NCI-H526 treated with DMSO at 0.1 percent for 48 hours (cell line): ENCODE measurements at places on chromosomes 2 and 18.

DNA sequence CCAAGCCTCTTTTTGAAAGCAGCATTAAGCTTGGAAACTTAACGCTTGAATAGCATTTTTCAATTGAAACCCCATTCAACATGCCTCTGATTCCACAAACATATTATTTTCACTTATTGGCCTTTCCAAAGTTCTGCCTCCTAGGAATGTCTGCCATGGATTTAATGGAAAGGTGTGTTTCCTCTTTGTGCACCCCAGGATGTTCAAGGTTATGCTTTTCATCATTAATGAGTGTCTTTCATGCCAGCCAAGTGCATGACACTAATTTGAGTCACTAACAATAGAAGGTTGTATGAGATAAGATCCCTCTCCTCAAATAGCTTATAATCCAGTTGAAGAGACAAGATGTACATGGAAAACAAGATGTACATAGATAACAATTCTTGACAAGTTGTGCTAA is 84.7 kb downstream of the ALPK2 start:
- DNase-seq, result no peak

DNA sequence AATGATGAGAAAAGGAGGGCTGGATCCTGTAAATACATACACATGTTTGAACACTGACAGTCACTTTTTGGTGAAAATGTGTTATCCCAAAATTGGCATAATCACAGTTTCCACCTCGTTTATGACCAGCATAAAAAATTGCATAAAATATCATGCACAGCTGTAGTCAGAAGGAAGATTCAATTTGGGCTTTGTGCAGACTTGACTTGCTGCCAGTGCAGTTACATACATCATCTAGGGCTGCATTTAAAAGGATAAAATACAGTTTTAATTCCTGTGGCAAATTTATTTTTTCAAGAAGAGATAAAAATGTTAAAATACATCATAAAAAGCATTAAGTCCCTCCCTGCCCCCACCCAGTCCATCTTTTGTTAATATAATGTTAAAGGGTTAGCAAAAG is 103.8 kb downstream of the VWC2L start:
- no peak for DNase-seq

GRCh38 chr2:152086231-152086630 is 12.6 kb downstream of the CACNB4 start:
- no peak for DNase-seq

DNA sequence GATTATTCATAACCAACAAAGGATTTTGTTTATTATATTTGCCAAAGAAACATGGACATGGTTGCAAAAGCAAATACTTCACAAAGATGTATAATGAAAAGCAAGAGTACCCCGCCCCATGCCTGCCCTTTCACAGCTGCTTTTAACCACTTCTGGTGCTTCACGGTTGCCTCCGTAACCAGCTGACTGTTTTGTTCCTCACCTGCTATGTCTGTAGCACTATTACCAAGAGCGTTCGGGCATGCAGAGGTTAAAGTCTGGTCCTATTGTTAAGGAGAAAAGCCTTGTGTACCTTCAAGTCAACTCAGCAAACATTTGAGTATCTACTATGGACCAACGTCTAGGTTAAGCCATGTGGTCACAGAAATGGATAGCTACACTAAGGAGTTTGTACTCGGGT is 115.2 kb upstream of the FOSL2 start:
- no peak for DNase-seq

DNA sequence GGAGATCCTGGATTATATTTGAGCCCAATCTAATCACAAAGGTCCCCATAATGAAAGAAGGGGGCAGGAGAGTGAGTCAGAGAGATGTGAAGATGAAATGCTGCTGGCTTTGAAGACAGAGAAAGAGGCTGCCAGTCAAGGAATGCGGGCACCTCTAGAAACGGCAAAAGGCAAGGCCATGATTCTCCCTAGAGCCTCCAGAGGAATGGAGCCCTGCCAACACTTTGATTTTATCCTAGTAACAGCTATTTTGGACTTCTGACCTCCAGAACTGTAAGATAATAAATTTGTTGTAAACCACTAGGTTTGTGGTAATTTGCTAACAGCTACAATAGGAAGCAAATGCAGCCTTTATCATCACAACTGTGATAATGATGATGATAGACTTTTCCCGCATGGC is 32.9 kb downstream of the LBH start:
- no peak for DNase-seq

- DNase-seq, result no peak
Observed at GRCh38 chr18:30908381-30908780, 134.2 kb downstream of the DSC3 start.

GRCh38 chr2:204492417-204492816 is 52.9 kb upstream of the PARD3B start:
- no peak for DNase-seq

DNA sequence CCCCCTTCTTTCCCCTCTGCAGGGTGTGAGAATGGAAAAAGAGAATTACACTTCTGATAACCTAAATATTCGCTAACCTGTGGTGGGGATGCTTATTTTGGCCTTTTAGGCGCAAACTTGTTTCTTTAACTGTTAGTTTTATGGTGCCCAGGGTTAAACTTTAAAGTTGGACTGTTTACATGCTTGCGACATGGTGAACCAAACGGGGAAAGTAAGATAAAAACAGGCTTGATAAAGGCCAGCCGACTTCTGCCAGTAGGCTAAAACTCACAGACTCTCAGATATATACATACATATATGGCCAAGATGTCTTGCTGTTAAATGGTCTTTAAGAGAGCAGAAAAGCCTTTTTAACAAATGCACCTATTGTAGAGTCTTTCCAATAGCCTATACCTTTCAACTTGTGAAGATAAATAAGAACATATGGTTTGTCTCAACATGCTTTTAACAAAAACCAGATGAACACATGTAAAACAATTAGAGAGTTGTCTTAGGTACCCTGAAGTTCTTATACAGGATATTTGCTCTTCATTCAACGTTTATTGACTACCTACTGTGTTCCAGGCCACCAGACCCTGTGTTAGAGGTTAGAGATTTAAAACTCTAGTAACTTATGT is 29.0 kb downstream of the PRKCE start:
- no peak for DNase-seq

- no peak for DNase-seq
Observed at GRCh38 chr2:233248999-233249398, 2.5 kb upstream of the ATG16L1 start.

DNA sequence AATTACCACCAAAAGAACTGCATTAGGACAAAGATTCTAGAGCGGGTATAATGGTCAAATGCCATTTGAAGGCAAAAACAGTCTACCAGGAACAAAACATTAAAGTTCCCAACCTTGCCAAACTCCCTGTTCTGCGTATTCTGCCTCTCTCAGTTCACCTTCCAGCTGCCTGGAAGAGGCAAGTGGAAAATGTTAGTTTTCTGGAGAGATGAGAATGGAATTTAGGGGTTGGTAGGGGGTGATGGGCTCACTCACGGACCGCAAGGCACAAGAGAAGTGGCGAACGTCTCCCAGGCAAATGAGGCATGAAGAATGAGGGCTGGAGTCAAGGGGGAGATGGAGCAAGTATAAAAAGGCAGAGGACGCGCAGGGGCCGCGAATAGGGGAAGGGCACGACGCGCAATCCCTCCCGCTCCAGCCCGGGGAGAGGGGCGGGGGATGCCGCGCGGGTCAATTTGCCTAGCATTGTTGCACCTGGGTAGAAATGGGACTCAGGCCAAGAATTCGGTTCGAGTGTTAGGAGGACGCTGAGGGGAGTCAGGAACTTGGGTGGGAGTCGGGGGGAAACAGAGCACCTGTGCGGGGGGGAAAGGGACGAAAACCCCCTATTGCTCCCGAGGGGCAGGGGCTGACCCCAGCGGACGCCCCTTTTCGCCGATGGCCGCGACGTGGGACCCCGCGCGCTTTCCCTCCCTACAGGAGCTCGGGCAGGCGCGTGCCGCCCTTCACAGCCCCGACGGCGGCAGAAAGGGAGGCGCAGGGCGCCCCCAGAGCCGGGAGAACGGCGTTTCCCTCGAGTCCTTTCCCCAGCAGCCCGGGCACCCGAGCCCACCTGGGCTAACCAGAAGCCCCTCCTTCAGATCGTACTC is 573 bp downstream of the PAIP2B start:
- DNase-seq, result peak; percentile 75

- no peak for DNase-seq
Observed at GRCh38 chr2:46945671-46946070, 30.1 kb upstream of the MCFD2 start.

GRCh38 chr2:160035125-160035524 is 27.3 kb downstream of the PLA2R1 start:
- DNase-seq, result no peak

DNA sequence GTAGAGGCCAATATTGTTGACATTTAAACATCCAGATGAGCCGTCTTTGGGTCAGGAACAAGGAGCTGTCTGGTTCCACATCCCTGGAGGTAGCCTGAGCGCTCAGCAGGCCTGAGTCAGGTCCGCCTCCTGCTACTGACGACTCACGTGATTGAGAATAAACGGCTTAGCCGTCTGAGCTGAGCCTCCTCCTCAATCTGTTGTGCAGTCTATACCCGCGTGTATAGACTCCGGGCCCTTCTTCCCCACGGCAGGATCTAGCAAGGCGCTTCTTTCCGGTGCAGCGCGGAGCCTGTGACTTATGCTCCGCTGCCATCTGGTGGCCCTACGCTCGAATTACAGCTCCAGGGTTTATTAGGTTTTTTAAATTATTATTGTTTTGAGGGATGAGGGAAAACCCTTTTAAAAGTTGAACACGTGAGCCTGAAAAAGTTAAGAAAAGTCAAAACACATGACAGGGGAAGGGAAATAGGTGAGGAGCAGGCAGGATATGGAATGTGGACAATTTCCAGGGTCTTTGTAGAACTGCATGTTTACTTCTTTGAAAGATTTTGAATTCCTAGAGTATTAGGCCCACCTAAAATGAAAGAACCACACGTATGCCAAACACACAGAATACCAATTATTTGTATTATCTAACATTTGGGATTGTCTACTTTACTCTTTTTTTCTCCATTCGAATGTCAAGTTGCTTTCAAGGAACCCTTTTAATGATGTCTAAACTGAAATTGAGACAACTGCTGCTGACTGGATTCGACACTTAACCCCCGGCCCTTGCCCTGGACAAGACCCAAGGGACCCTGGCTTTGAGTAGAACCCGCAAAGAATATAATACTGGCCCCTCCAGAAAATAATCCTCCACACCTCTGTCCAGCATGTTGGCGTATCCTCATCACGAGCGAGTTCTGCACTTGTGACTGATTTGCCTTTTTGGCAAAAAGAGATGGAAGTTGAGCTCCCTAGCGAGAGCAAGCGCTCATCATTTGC is 112.4 kb upstream of the ZNF236 start:
- peak; percentile 30 for DNase-seq

- peak; percentile 29 for DNase-seq
Observed at GRCh38 chr2:199484927-199485326, 27.2 kb upstream of the SATB2 start.
